ENCODE measurements at places on chromosomes 7 and 10.

- DNase-seq, result no peak
Measured at GRCh38 chr7:115410972-115411686, 489.2 kb downstream of the MDFIC start.

- DNase-seq, result no peak
Measured at GRCh38 chr10:77926566-77927401, at the start of gene DLG5. TSS of gene DLG5 (minus strand) at chr10:77926755. CDS start at chr10:77926520, 235 bp downstream.

- no peak for DNase-seq
Measured at GRCh38 chr10:114491419-114491818, 87.1 kb upstream of the AFAP1L2 start.

DNA sequence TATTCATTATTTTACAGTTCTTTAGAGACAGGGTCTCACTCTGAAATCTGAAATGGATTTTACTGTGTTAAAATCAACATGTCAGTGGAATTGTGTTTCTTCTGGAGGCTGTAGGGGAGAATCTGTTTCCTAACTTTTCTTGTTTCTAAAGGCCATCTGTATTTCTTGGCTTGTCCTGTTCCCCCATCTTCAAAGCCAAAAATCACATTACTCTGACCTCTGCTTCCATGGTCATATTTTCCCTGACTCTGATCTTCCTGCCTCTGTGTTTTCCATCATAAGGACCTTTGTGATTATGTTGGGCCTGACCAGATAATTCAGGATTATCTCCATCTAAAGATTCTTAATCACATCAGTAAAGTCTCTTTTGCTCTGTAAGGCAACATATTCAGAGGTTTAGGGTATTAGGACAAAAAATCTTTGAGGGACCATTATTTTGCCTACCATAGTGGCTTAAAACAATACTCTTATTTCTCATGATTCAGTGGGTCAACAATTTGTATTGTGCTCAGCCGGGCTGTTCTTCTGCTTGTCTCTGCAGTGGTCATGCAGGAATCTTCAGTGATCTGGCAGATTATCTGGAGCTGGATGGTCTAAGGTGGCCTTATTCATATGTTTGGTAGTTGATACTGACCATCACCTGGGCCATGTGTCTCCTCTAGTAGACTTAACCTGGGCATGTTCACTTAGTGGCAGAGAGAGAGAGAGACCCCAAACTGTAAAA, 5.7 kb downstream of the ANLN start:
- no peak for DNase-seq

- peak; percentile 6 for DNase-seq
Measured at GRCh38 chr7:118352867-118353453, 128.5 kb downstream of the ANKRD7 start.

DNA sequence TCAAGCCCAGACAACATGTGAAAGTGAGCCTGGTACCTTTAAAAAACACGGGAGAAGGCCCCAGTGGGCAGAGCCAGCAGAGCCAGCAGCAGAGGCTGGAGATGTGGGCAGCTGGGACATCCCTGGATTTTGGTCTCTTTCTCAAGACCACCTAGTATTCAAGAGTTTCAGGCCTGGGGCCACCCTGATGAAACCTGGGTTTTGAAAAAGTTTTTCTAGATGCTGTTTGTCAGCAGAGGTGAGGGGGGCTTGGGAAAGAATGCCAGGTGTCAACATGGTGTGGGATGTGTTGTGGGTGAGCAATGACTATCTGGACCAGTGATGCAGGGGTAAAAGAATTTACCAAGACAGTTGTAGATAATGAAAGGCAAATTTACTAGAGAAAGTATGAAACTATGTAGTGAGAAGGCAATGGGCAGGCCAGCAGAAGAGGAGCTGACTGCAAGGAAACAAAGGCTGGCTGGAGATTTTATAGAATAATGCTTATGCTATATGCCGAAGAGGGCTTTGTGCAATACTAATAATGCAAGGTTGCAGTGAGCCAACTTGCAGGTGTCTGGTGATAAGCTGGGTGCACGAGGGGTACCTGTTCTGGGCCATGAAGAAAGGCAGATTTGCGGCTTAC, 28.1 kb upstream of the PLEKHA1 start:
- no peak for DNase-seq

- DNase-seq, result no peak
Measured at GRCh38 chr7:80922253-80923049, 3.6 kb upstream of the SEMA3C start.

- DNase-seq, result no peak
Measured at GRCh38 chr10:119254335-119254734, 47.0 kb downstream of the GRK5 start.

DNA sequence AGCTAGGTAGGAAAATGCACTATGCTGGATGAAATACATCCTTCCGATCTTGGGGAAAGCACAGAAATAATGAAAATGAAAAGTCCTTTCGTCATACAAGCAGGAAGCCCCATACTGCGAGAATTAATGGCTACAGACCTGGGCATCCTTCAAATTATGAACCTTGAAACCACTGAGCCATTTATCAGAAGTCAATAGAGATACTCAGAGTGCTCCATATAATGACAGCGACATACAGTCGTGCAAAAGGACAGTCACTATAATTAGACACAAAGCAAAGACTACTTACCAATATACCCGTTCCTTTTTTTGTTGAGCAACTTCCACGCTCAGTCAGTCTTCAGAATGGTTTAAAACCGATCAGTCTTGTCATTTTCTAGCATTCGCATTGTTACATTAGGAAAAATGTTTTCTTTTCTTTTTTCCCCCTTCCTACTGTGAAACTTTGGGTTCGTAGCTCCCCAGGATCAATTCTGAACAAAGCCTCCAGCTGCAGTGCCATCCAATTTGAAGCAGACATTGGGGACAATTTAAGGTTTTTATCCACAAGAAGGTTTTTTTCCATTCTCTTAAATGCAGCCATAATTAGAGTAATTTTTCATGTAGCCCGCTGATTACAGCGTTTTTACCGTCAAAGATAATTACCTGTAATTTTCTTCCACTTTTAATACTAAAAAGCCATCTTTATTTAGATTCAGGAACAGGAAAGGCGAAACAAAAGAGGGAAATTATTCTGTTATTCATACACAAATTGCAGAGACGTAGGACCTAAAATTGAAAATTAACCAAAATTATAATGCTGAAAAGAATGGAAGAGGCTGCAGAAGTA, 6.4 kb downstream of the DLX6 start:
- no peak for DNase-seq

- peak; percentile 33 for DNase-seq
Measured at GRCh38 chr7:82729172-82730030, 285.8 kb upstream of the CACNA2D1 start.

- DNase-seq, result peak; percentile 88
Measured at GRCh38 chr10:29949411-29950011, 109.9 kb downstream of the JCAD start.

DNA sequence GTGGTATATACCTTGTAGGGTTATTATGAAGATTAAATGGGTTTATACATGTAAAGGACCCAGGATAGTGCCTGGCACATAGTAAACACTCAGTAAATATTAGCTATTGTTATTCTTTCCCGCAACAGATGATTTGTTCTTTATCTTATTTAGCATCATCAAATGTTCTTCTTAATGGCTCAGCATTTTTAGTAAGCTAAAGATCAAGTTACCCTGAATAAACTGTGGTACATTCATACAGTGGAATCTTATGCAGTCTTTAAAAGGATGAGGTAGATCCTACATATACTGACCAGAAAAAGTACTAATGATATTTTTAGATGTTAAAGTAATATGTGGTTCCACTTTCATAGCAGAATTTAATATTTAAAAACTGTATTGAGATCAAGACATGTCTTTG, 65.4 kb downstream of the ST7 start:
- no peak for DNase-seq

- DNase-seq, result peak; percentile 55
Measured at GRCh38 chr10:49369216-49370162, 26.4 kb downstream of the DRGX start.

DNA sequence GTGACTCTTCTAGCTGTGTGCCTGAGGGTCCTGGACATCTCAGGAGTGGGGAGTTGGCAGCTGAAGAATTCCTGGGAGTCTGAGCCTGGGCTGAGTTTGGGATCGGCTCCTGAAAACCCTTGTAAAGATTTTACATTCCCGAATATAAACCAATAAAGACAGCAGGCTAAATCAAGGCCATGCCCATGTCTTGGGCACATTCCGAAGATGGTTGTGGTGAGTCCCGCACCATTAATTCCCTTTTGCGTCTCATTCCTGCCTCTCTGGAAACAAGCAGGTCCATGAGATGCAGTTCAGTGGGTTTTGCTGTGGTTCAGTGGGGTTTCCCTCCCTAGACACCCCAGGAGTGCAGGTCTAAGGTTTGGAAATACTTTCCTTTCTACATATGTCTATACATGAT, 90.9 kb downstream of the COL26A1 start:
- DNase-seq, result no peak

DNA sequence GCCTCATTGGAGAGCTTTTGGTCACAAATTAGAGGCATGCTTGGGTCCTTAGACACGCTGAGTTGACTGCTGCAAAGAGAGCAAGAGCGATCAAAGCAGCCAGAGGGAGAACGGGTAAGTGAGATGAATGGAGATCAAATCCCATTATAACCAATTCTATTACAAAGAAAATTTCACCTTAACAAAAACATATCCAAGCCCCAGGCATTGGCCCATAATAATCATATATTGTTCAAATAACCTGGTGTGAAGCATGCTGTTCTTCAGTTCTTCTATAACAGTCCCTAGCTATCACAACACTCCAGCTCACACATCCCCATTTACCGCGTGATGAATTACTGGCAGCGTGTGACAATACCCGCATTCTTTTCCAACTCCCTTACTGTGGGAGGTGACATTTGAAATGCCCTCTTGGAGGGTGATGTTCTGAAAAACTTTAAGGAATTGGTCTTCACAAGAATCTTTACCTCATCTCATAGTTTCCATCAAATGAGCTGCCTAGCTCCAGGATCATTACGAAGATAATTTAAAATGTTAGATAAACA, 156.1 kb upstream of the PLXNA4 start:
- no peak for DNase-seq

GRCh38 chr7:147811923-147812322, 778.6 kb upstream of the C7orf33 start:
- no peak for DNase-seq

DNA sequence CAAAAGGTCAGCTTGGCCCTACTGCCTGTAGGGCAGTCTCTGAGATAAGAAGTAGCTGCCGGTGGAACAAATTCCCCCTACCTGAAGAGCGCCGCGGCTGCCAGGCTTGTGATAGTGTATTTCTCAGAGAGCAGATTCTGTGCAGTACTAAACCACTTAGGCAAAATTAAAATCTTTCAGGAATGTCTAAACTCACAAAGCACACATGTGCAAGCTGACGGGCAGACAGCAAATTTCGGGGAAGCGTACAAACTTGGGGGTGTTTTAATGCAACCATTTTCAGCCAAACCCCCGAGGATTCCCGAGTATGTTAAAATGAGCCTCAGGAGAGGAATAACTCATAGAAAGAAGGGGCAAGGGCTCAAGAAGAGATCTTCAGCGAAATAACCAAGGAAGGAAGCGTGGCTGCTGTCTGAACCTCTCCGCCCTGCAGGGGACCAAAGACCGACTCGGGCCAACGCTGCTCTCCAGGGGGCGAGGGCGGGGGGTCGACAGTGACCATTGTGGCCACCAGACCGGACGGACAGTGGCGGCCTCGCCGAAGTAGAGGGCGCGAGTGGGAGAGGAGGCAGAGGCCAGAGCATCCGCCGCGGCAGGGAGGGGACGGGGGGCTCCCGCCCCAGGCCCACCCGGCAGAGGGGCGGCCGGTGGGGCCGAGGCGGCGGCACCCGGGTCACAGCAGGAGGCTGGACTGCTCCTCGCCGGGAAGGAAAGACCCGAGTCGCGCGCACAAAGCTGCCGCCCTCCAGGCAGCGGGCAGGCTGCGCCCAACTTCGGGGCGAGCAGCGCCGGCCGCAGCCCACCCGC, 819 bp downstream of the HYCC1 start:
- DNase-seq, result no peak

- DNase-seq, result no peak
Measured at GRCh38 chr10:93410697-93411348, 71.3 kb downstream of the MYOF start.

GRCh38 chr7:4067874-4068273, 614.2 kb upstream of the FOXK1 start:
- no peak for DNase-seq

DNA sequence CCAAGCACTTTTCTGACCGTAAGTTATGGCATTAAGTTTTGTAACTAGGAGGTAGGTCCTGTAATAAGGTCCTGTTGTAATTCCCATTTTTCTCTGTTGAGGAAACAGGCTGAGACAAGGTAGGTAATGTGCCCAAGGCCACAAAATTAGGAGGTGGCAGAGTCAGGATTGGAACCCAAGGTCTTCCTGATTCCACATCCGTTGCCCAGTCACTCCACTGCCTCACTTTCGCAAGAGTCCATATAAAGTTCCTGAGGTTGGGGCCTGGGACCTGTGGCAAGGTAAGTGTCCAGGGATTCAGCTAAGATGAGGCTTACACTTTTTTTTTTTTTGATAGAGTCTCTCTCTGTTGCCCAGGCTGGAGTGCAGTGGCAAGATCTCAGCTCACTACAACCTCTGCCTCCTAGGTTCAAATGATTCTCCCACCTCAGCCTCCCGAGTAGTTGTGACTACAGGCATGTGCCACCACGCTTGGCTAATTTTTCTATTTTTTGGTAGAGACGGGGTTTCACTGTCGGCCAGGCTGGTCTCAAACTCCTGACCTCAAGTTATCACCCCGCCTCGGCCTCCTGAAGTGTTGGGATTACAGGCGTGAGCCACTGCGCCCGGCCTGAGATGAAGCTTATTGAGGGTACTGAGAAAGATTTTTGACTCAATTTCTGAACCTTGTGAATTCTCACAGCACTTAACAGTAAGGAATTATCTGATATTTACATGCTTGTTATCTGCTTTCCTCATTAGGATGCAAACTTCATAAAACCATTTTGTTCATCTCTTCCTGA, 20.3 kb upstream of the GNA12 start:
- no peak for DNase-seq

DNA sequence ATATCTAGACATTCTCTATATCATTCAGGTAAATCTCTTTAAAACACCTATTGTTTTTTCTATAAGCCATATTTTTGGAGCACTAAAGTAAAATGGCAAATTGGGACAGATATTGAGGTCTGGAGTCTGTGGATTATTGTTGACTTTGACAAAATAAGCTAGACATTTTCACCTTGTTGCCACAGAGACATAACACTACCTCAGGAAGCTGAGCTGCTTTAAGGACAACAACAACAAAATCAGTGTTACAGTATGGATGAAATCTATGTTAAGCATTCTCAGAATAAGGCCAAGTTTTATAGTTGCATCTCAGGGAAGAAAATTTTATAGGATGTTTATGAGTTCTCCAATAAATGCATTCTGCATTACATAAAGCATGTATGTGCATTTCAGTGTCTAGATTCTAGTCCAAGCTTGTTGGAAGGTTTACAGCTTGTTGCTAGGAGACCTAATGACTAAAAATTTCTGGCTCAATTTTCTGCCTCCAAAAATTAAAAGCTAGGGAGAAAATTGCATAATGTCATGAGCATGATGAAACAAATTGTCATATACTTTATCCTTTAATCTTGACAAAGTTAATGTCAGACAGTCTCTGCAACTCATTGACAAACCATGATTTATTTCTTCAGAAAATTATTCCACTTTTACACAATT, 18.3 kb downstream of the LIPM start:
- no peak for DNase-seq

- DNase-seq, result no peak
Measured at GRCh38 chr7:73520673-73521635, 1.1 kb downstream of the BAZ1B start.

GRCh38 chr7:108149119-108149518, 19.0 kb upstream of the LAMB4 start:
- no peak for DNase-seq

Measured in smooth muscle cell of the brain vasculature (primary cell).